ENCODE measurements at places on chromosomes 11 and 22.
A peak's percentile ranks its signal among the peaks of the same experiment; 100 is the strongest.

GRCh38 chr11:100673063-100673462 is 14.0 kb upstream of the ARHGAP42 start:
- no peak for DNase-seq

DNA sequence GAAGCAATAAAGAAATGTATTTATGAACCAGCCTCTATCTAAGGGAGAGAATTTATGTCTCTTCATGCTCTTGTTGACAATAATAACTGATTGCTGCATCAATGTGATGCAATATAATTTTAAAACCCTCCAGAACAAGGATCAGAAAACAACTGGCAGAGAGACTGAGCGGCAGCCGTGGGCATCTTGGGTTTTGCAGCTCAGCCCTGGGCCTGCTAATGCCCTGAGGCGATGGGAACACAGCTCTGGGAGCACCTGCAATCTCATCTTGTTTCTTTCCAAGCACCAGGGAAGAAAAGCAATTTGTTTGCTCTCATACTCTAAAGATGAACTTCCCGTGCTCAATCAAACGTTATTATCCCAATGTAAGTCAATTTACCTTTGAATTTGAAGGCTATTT is 245.7 kb downstream of the ST3GAL4 start:
- no peak for DNase-seq

GRCh38 chr22:50729391-50730012 is 8.5 kb upstream of the ACR start:
- no peak for DNase-seq

- no peak for DNase-seq
Observed at GRCh38 chr11:17752144-17752543, 17.6 kb downstream of the KCNC1 start.

- no peak for DNase-seq
Observed at GRCh38 chr22:47786650-47787290, 1024.3 kb downstream of the TBC1D22A start.

GRCh38 chr11:33630936-33631748 is 69.5 kb downstream of the C11orf91 start:
- no peak for DNase-seq

GRCh38 chr22:24968066-24968561 is 15.6 kb downstream of the KIAA1671 start:
- no peak for DNase-seq

- DNase-seq: no peak
Observed at GRCh38 chr11:60989093-60989650, 17.7 kb downstream of the CD6 start.

- peak; percentile 43 for DNase-seq
Observed at GRCh38 chr22:30396871-30397655, at the start of gene SEC14L2. Gene SEC14L2 (plus strand): TSS chr22:30397018. CDS start chr22:30397117, 99 bp downstream.

DNA sequence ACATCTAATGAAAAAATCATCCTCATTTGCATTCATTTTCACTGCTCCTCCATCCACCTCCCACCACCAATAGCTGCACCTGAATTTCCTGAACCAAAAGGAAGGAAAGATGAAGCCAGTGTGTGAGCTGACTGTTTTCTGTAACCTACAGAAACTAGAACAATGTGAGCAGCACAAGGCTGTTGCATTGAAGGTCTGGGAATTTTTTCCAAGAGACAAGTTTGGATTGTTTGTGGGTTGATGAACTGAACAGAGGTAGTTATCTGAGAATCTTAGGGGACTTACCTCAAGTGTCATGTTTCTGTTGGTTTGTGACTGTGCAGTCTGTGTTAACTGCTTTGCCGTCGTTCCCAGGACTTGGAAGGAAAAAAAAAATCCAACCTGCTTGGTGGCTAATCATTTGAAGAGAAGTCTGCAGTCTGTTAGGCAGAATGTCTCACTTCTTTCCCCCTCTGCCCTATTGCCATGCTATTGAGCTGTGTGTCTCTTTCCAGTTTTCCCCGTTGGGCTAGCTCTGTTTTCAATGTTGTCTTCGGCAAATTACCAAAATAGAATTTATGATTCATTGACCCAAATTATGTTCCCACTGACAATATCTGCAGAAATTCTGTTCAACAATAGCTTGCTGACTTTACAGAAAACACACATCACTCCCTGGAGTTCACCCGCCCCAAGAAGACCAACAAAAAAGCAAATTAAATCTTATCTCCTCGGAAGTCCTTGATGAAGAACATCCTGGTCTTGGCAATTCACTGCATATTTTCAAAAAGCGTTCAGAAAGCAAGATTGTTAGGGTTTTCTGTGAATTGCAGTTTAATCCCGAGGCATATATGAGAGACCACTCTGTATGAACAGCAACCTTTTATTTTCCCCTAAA is 76.0 kb downstream of the SC5D start:
- DNase-seq: peak; percentile 43

GRCh38 chr22:35971456-35972119 is 57.0 kb downstream of the RBFOX2 start:
- DNase-seq: no peak

GRCh38 chr11:95435628-95436353 is 204.8 kb upstream of the SESN3 start:
- DNase-seq: no peak

DNA sequence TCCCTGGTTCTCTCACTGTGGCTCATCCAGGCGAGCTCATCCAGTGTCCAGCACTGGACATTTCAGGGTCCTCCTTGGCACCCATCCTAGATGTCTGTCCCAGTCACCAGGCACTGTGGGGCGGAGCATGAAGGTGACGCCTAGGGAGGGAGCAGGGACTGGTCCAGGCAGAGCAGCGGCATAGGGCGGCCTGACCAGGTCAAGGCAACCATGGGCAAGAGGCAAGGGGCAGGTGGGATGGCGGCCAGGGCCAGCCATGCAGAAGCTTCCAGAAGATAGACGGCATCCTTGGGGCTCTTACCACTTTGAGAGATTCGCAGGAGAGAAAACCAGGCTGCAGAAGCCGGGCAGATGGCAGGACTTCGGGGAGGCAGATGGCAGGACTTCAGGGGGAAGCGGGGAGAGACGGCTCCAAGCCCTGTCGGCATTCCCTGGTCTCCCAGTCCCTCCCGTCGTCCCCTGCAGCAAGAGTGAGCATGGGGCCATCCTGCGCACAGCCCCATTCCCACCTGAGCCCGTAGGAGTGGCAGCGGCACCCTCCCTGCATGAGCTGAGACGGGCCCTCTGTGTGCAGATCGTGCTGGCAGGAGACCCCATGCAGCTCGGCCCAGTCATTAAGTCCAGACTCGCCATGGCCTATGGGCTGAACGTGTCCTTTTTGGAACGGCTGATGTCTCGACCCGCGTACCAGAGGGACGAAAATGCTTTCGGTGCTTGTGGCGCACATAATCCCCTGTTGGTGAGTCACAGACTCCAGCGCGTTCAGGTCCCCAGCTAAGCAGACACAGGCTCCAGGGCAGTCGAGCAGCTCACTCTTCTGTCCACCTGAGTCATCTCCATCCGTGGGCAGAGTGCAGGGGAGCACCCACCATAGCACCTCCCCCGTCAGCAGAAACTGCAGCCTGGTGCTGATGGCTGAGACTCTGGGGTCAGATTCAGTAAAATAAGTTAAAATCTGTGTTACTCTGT is 20.1 kb upstream of the PANX2 start:
- no peak for DNase-seq

GRCh38 chr11:35402751-35403660 is 16.4 kb downstream of the SLC1A2 start:
- DNase-seq: no peak
